ENCODE measurements at places on chromosomes 6 and 20. TPM values are rescaled to one million over a fixed set of nuclear protein-coding genes. Genes with fewer than 3 reads are reported as not detected.

Gene HLA-DOB
- total RNA-seq = 0.97 TPM

Gene JAG1
- 245 TPM for total RNA-seq

GRCh38 chr20:7657569-7657968, 282.7 kb downstream of the HAO1 start:
- DNase-seq = no peak

GRCh38 chr20:51914758-51915157, 112.4 kb upstream of the SALL4 start:
- no peak for DNase-seq

DNA sequence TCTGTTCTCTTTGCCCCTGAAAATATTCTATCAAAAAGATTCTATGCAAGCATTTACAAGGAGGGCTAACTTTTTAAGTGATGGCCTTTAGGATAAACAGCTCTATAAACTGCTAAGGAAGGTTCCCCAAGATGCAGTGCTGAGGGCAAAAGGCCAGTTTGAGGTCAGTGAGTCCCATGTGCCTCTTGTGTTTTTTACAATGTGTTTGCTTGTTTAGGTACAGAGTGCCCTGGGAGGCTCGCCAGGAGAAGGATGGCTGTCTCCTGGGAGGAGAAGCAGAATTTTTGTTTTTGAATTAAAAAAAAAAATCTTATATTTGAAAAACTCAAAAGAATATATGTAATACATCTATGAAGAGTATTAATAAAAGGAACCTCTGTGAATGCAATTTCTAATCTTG, 12.8 kb downstream of the MTCH1 start:
- DNase-seq = no peak

DNA sequence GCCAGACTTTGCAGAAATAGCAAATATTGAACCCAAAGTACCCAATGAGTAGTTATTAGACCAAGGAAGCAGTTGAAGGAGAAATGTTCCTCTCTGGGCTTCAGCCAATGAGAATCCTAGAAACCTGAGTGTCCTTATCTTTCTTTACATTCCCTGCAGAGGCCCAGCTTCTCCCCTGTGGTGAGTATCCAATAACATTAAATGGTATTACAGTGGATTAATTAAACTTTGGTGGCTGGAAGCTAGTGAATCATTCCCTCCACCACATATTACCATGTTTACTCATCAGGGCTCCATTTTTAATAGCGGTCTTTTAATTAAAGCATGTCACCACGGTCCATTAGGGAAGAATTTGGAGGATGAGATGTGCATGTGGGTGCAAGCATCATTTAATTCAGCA, 74.0 kb downstream of the UNC5CL start:
- DNase-seq = no peak

- no peak for DNase-seq
Observed at GRCh38 chr6:90934966-90935365, 348.1 kb upstream of the MAP3K7 start.

DNA sequence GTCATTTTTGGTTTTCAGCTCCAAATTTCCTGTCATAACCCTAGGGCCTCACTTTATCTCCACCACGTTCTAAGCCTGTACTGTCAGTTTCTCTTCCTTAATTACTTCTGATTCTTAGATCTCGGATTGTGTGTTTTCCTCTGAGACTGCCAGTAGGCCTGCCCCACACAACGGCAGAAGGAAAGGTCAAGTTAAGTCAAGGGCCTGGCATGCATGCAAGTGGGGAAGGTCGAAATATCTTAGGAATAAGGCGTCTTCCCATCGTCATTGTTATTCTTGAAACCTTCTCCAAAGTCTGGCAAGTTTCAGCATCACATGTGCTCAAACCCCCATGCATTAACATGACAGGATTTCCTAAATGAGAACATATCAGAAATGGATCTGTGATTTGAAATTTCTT, 203.5 kb upstream of the TSHZ2 start:
- DNase-seq = no peak

Gene LIME1
- total RNA-seq = 25.8 TPM

- DNase-seq = no peak
Observed at GRCh38 chr6:169702840-169703246, 917 bp downstream of the C6orf120 start.

DNA sequence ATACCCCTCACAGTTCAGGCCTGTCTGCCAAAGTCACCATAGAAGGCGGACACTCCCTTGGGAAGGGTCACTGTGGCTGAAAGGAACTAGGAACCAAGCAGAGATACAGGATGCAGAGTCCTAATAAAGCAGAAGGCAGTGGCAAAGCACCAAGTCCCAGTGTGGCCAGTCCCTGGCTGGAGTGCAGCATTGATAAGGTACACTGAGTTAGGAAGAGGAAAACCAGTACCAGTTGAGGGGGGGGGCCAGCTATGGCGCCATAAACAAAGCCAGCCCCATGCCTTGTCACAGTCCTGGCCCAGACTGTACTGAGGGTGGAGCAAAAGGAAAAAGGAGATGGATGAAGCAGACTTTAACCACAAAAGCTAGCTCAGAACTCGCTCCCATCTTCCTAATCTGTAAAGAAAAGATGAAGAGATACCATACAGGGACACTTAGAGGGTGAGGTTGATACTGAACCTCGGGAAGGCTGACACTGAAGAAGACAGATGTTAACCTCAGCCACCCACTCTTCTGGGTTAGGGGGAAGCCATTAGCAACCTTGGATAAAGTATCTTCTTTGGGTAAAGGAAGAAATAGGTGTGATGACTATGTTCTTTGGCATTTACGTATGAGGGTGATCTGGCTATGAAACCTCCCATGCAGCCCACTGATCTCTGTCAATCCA, 7.8 kb downstream of the ABHD12 start:
- no peak for DNase-seq

Gene RNF144B
- total RNA-seq = 12.1 TPM

Gene GPX5
- total RNA-seq = not detected

DNA sequence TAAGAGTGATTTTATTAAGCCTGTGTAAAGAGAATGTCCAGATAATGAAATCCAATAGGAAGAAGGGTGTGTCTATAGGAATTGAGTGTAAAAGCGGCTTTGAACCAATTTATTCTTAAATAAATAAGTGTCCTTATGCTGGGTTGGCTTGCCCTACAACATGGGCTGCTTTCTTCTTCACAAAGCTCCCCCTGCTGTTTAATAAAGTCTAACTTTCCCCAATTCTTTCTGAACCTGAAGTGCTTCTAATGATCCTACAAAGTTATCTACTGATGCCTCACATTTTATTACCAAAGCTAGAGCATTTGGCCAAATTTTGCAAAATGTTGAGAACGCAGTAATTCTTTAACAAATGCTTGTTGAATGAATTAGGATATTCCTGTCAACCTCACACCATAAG, 36.3 kb upstream of the SIRT5 start:
- DNase-seq = no peak

DNA sequence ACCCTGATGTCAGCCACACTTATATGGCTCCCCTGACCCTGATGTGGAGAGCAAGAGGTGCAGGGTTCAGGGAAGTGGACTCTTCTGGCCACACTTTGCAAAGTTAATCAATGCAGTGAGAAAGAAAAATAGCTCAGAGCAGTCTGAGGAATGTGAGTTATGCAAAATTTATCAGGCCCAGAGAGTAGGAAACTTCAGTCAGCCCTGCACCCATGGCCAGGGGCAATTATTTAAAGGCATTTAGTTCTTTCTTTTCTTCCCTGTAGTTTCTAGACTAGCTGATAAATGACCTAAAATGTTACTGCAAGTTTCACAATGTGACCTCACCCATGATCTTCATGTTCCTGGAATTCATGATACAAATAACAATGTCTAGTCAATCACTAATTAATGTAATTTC, 143.7 kb upstream of the GGTLC1 start:
- DNase-seq = no peak

GRCh38 chr20:12327205-12327604, 409.5 kb downstream of the BTBD3 start:
- no peak for DNase-seq

Gene CALHM4
- not detected for total RNA-seq

DNA sequence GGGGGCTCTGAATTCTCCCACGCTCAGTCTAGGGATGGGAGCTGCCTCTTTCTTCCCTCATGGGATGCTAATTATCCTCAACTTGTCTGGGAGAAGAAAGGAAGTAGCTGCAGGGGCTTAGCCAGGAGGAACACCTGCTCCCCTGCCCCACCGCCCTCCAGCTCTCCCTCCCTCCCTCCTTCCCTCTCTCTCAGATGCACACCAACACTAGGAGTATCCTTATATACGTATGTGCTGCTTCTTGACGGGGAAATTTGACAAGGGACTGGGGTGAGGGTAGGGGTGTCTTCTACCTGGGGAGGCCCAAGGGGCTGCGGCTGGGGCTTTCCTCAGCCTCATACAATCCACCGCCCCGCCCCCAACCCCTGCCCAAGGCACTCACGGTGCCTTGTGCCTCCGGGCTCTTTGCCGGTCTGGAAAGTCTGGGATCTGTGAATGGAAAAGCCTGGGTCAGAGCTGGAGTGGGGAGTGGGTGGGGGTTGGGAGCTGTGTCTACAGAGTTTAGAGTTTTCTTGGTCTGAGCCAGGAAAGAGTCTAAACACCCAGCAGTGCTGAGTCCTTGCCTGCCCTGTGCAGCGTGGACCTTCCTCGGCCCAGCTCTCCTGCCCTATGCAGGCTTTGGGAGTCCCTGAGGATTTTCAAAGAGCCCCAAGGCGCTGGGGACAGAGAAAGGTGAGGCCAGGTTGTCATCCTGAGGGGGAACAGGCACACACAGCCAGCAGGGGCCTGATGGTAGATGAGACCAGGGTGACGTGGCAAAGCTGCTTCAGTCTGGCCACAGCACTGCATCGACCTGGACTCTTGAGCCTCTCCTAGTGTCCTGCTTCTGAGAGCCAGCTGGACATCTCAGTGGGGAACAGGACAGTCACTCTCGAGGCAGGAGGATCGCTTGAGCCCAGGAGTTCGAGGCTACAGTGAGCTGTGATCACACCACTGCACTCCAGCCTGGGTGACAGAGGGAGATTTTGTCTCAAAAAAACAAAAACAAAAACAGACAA, 29.3 kb upstream of the EMILIN3 start:
- DNase-seq = no peak

DNA sequence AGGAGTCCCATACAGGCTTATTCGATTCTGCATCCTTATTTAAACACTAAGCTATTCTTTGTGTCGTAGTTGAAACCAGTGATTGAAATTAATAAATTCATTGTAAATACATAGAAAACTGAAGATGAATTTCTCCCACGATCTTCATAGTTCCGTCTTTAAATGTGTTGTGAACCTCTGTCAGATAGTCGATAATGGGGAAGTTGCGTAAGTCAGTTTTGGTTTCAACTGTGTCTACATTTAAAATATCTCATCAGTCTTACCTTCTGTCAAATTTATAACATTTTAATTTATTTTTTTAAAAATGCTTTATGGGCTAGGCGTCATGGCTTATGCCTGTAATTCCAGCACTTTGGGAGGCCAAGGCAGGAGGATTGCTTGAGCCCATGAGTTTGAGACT, 12.7 kb downstream of the STX11 start:
- DNase-seq = no peak

Gene MYMX
- total RNA-seq = not detected

- DNase-seq = no peak
Observed at GRCh38 chr6:105382958-105383357, 19.9 kb downstream of the PREP start.

DNA sequence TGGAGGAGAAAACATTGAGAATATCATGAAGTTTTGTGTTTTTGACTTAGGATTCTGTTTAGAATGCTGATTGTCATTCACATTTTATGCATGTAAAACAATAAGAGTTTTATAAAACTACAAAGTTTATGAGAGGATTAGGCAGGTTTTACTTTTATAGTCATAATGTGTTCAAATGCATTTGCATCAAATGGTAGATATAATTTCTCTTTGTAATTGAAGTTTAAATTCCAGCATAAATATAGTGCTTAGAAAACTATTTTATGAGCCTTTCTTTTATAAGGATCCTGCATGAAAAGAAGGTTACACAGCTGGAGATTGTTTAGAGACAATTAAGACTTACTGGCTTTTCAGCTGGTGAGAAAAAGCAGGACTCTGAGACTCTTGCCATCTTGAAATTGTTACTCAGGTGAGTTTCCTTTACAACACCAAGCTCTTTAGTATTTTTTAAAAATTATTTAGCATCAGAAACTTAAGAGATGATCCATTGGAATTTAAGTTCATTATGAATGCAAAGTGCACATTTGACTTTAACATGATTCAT, 157.1 kb upstream of the MAN1A1 start:
- no peak for DNase-seq

Gene MARCKS
- total RNA-seq = 64.6 TPM

DNA sequence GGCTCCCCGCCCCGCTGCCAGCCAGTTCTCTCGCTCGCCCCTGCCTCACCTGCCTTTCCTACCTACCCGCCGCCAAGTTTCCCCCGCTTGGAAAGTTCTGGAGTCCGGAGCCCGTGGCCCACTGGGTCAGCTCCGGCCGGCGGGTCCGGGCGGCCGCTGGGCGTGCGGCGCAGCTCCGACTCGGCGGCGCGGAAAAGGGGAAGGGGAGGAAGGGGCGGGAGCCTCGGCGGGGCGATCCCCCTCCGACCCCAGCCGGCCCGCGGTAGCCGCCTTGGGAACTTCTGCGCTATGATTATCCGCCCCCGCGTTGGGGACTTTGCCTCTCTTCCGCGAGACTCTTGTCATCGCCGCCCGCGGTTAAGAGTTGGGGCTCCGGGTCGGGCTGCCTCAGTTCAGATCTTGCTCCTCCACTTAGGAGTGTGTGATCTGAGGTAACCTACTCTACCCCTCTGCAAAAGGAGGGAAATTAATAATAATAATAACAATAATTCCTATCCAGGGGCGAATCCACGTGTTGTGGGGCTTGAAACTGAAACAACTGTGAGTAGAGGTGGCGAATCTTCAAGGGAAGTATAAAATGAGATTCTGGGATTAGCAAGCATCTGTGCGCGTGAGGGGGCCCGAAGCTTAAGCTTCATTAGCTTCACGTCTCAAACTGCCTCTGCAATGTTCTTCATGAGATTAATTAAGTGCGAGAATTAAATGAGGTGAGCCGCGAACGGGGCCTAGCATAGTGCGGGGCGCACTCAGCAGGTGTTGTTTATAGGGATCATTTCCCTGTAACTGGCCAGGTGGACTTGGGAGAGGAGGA, 30.8 kb downstream of the SF3B5 start:
- peak; percentile 7 for DNase-seq

DNA sequence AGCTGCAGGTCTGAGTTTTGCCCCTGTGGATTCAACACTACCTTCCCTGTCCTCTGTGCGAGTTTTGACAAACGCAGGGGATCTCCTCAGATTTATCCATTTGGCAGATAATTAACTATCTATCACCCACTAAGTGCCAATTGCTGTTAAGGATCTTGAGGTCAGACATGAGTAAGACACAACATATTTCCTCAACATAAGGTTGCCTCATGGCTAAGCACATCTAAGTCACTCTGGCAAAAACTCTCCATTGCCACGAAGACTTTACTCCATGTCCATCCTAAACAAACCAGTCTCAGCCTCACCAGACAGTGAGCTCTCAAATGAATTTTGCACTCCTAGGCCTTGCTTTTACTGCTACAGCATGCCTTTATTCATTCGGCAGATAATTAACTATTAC, 408.4 kb downstream of the MAFB start:
- DNase-seq = no peak

Gene TNXB
- 10.6 TPM for total RNA-seq

- DNase-seq = no peak
Observed at GRCh38 chr6:118678866-118679265, 27.5 kb upstream of the CEP85L start.

DNA sequence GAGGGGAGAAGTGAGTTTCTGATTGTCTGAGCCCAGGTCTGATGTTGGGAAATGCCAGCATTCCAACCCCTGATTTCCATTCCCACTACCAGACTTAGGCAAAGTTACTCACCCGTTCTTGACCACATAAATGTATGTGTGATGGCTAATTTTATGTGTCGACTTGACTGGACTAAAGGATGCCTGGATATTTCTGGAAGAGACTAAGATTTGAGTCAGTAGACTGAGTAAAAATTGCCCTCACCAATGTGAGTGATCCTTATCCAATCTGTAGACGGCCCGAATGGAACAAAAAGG, 95.8 kb upstream of the TAB2 start:
- DNase-seq = no peak

All from Calu3 (cell line).